ENCODE measurements at places on chromosomes 1 and 21.

DNA sequence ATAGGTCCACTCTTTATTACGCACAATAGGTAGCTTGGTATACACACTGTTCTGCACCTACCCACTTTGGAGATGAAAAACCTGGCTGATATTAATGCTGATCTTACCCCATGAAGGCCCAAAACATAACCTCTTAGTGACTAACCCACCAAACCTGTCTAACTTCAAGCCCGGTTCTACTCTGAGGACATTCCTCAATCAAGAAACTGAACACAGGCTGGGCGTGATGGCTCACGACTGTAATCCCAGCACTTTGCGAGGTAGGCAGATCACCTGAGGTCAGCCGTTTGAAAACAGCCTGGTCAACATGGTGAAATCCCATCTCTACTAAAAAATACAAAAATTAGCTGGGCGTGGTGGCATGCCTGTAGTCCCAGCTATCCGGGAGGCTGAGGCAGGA, 50.5 kb downstream of the EYA3 start:
- no peak for DNase-seq

DNA sequence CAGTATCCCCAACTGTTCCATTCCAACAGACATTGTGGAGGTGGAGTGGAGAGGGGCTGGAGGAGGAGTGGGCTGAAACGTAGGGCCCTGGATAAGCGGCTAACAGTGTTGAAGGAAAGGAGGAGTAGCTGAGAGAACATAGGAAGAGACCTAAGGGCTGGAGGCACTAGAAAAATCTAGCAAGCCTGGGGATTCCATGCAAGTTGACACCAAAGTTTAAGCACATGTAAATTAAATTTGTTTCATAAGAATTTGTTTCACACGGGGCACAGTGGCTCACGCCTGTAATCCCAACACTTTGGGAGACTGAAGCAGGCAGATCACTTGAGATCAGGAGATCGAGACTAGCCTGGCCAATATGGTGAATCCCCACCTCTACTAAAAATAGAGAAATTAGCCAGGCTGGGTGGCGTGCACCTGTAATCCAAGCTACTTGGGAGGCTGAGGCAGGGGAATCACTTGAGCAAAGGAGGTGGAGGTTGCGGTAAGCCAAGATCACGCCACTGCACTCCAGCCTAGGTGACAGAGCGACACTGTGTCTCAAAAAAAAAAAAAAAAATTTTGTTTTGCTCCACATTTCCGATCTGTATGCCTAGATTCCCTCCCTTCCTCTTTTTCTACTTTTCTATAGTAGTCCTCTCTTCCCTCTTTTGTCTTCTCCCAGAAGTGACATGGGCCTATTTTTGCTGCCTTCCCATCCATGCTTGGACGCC, 530 bp upstream of the CD244 start:
- DNase-seq = no peak

DNA sequence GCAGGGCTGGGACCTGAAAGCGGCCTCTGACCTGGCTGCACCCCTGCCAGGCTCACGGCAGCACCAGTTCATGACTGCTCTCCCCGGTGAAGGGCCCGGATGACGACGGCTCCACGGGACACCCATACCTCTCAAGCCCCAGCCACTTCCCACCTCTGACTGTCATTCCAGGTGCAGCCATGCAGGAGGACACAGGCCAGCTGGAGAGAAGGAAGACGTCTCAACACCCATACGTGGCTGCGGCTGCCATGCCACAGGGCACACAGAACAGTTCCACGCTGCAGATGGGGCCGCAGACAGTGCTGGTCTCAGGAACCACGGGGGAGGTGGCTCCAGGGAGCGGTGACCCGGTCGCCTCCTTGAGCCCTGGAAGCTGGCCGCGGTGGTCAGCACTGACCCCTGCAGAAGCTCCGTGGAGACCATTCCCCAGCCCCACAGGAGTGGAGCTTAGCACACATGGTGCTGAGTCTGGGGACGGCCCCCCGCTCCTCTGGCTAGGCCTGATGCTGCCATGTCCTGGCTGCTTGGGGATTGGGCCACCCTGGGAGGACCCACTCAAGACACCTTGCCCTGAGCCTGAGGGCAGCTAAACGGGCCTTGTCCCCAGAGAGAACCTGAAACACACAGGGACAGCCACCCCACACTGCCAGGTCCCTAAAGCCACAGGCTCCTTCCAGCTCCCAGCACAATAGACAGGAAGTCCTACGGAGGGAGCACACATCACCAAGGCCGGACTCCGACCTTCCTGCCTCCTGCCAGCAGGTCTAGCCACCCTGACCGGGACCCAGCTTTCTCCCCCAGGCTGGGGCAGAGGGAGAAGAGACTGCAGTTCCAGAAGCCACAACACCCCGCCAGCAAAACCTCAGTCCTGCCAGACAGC, 8.6 kb downstream of the WNT9A start:
- no peak for DNase-seq

- DNase-seq = no peak
Measured at GRCh38 chr1:27336756-27337155, 5.1 kb upstream of the SYTL1 start.

- no peak for DNase-seq
Measured at GRCh38 chr1:62398377-62398776, 38.5 kb upstream of the USP1 start.

DNA sequence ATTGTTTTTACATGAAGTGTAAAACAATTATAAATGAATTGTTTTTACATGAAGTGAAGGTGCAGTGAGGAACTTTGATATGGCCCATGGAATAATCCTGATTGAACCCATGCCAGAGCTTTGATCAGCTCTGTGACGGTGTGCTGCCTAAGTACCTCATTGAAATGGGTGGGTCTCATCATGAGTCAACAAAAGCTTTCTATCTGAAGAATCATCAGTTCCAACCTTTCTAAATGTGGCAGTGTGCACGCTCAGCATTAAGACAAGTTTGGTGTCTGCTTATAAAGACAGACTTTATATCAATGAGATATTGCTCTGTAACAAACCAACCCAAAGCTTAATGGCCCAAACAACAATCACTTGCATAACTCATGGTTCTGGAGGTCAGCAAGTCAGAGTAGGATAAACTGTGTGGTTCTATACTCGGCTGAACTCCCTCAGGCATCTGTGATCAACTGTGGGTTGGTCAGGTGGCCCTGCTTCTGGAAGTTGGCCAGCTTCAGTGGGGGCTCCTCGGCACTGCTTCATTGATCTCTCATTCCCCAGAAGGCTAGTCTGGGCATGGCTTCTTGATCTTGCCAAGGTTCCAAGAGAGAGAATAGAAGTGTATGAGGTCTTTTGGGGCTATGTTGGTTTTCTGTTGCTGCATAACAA, 258.0 kb downstream of the LTN1 start:
- DNase-seq = no peak

DNA sequence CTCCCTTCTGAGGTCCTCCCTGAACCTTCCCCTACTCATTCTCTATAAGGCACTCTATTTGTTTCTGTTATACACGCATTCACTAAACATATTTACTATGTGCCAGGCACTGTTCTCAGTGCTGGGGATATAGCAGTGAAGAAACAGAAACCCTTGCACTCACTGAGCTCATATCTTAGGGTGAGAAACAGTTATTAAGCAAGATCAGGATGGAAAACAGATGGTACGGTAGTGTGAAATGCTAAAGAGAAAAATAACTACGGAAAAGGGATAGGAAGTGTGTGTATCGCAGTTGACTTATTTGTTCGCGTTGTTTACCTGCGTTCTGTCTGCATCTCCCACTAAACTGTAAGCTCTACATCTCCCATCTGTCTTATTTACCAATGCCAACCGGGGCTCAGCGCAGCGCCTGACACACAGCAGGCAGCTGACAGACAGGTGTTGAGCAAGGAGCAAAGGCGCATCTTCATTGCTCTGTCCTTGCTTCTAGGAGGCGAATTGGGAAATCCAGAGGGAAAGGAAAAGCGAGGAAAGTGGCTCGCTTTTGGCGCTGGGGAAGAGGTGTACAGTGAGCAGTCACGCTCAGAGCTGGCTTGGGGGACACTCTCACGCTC, 572 bp downstream of the CYB5RL start:
- no peak for DNase-seq

DNA sequence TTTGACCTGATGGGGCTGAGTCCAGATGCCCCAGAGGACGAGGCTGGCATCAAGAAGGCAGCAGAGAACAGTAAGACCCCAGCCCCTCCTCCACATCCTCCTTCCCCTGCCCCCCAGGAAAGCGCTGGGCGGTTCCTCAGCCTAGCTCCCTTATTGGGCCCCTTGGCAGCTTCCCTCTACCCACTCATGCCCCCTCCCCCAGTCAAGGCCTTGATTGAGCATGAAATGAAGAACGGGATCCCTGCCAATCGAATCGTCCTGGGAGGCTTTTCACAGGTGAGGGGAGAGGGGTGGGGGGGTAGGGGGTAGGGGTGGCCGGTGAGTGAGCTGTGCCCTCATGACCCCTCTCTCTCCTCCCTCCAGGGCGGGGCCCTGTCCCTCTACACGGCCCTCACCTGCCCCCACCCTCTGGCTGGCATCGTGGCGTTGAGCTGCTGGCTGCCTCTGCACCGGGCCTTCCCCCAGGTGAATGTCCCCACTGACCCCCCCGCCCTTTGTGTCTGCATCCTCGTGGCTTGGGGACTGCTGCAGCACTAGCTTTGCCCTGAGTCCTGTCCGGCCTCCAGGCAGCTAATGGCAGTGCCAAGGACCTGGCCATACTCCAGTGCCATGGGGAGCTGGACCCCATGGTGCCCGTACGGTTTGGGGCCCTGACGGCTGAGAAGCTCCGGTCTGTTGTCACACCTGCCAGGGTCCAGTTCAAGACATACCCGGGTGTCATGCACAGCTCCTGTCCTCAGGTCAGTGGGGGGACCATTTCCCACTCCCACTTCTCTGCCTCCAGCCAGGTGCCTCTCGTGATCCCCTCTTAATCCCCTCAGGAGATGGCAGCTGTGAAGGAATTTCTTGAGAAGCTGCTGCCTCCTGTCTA, 3.2 kb downstream of the LYPLA2 start:
- DNase-seq = no peak

DNA sequence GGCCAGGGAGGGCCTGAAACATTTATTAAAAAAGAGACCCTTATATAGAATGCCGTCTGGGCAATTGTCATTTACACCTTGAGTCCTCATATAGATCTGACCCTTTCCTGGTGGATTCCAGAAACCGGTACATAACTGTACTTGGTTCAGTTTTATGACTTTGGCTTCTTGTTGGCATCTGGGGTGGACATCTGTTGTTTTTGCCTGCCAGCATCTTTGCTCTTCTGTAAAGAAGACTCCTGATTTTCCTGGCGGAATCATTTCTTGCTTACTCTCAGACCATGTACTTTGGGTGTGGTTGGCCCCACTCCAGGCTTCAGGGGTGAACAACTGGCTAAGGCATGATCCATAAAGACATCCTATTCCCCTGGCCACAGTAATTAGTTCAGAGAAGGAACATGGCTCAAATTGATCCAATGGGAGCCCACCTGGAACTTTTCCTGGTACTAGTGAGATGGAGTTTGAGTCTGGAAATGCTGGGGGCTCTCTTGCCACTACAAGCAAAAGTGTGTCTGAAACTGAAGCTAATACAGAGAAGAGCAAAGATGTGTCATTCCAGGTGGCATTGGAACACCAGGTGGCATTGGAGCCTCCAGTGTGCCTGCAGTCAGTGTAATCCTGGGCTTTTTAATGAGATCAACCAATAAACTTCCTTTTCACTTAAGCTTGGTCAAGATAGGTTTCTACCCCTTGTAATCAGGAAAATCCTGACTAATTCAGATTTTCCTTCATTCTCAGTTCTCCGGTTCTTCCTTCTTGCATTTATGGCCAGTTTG, 332.5 kb upstream of the CAMK1G start:
- no peak for DNase-seq

GRCh38 chr21:45254460-45254930, 33.2 kb downstream of the POFUT2 start:
- no peak for DNase-seq

- no peak for DNase-seq
Measured at GRCh38 chr1:198776602-198777029, 137.8 kb downstream of the PTPRC start.

DNA sequence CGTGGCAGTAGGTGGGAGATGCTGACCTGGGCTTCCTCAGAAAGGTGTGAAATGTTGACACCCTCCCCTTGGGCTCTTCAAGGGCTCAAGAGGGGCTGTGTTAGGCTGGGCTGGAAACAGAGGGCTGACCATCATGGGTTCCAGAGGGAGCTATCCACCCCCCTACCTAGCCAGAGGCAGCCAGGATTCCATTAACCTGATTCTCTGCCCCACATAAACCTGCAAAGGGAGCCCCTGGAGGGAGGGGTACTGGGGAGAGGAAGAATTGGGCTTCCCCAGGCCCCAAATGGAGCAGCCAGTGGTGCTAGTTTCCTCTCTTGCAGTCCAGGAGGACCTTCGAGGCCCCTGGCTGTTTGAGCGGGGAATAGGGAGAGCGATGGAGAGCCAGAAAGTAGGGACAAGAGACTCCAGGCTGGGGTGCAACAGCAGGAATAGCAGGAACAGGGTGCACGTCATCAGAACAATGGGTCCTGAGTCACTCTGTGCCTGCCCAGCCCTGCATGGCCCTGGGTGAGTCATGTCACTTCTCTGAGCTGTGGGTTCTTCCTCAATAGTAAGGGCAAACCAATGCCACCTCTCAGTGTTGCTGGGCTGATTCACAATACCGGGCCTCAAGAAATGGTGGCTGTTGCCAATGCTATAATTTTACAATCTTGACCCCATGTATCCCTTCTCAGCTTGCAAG, 121.2 kb downstream of the EPHB2 start:
- no peak for DNase-seq

- no peak for DNase-seq
Measured at GRCh38 chr1:212930986-212931678, 19.2 kb upstream of the VASH2 start.

DNA sequence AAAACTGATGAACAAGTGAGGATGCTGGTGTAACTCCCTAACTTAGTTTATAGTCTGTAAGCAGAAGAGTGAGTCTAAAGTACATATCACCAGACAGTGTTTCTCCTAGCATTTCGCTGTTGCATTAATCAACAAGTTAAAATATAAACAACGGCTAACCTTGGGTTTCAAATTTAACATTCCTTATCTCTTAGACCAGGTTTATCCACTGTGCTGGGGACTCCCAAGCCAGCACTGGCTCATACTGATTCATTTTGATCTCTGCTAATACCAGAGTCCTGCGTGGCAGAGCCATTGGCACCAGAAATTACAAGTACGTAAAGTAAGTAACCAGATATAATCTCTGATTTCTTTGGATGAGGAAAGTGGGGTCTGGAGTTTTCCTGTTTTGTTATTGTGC, at the start of gene FMO1:
FMO1 (plus strand) TSS at position 193 of the 400 bp plus-strand sequence. CDS start 9,594 bp downstream, outside the sequence.
- no peak for DNase-seq

All from naive thymus-derived CD8-positive, alpha-beta T cell (primary cell).